MM.1S (cell line): ENCODE measurements at places on chromosomes 2 and 18.

- no peak for DNase-seq
Measured at GRCh38 chr18:23593720-23594119, 7.4 kb upstream of the NPC1 start.

- no peak for DNase-seq
Measured at GRCh38 chr2:105771836-105772235, 27.1 kb downstream of the NCK2 start.

DNA sequence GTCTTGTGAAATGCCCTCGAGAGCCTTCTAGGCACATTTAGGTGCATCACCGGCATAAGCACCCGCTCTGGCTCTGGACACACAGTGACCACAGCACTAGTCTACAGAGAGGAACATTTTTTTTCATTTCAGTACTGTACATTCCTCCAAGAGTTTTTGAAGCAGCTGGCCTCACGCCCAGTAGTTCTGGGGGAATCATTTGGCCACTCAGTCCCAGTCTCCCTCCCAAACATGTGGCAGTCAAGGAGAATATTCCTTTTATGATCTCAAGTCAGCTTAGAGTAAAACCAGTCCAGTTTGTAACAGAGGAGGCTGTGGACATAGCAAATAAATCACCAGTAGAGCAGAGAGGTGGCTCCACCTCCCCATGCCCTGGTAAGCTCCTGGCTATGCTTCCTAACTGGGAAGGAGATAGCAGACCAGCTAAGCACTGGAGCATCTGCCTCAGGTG is 48.1 kb downstream of the KCNE4 start:
- DNase-seq: no peak

- peak; percentile 17 for DNase-seq
Measured at GRCh38 chr18:64799376-64799775, 650.5 kb upstream of the LINC00305 start.

- DNase-seq: no peak
Measured at GRCh38 chr18:37544713-37545112, 20.9 kb downstream of the CELF4 start.

GRCh38 chr2:98773169-98773568 is 42.2 kb upstream of the MGAT4A start:
- no peak for DNase-seq

- DNase-seq: no peak
Measured at GRCh38 chr2:99974682-99975375, 167.6 kb downstream of the AFF3 start.

GRCh38 chr2:70126413-70126812 is 39.1 kb downstream of the PCBP1 start:
- DNase-seq: no peak

DNA sequence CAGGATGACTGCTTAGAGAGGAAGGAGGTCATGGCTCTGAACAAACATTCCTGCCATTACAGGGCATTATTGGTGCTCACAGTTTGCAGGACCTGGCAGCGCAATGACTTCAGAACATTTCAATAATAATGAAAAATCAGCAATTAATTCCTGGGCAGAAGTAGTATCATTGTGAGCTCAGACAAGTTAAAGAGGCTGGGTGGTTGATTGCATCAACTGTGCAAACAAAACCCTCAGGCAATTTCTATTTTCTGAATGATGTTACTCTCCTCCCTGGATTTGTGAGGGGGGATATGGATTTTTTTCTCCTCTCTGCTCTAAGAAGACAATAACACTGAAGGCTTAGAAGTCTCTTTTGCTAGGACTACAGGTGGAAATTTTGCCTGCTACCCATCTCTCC is 168.1 kb upstream of the TACR1 start:
- no peak for DNase-seq

DNA sequence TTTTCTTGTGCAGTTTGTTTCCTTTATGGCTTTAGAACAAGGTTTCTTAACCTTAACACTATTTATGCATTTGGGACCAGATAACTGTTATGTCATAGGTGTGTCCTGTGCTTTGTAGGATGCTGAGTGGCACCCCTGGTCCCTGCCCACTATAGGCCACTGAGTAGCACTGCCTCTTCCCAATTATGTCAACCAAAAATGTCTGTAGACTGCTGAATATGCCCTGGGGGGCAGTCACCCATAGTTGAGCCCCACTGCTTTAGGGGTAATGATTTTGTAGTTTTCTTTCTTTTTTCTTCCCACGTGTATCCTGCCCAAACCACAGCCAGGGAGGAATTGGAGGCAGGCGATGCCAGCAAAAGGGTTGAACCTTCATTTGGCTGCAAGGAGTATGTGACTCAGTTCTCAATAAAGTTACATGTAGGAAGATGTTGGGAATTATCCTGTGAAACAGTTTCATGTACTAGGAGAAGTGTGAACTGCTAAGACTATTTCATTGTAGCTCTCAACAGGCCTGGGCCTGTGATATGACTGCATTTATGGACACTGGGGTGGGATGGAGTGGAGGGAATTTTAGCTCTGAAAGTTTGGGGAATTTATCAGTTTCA is 65.7 kb downstream of the FMNL2 start:
- DNase-seq: no peak

- no peak for DNase-seq
Measured at GRCh38 chr18:59470561-59471121, 111.6 kb upstream of the LMAN1 start.

DNA sequence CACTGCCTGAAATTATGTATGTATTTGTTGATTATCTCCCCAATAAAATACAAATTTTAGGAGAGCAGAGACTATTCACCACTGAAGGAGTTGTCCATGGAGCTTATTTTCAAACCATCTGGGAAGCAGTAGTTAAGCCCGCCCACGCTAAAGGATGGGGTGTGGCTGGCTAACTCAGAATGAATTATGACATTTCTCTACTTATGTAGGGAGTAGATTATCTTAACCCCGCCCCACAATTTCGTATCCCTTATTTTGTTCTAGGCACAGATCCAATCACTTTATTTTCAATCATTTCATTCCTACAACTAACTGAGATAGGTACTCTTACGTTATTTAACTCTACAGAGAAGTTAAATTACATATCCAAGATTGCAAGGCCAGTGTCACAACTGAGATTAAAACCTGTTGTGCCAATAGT is 1.4 kb upstream of the LAPTM4A start:
- no peak for DNase-seq

GRCh38 chr18:66754335-66754734 is 150.4 kb upstream of the CDH19 start:
- DNase-seq: no peak

- no peak for DNase-seq
Measured at GRCh38 chr2:151150331-151151320, 111.0 kb downstream of the RBM43 start.

GRCh38 chr18:1526991-1527390 is 622.3 kb downstream of the ADCYAP1 start:
- DNase-seq: no peak
